ENCODE measurements at places on chromosomes 3 and 15.

GRCh38 chr3:79351699-79352098 is 416.1 kb downstream of the ROBO1 start:
- no peak for DNase-seq

GRCh38 chr3:72246685-72247084 is 461.7 kb upstream of the PROK2 start:
- DNase-seq, result no peak

- peak; percentile 87 for DNase-seq
These were observed 127.3 kb downstream of the RAP2B start for GRCh38 chr3:153289334-153289808.

DNA sequence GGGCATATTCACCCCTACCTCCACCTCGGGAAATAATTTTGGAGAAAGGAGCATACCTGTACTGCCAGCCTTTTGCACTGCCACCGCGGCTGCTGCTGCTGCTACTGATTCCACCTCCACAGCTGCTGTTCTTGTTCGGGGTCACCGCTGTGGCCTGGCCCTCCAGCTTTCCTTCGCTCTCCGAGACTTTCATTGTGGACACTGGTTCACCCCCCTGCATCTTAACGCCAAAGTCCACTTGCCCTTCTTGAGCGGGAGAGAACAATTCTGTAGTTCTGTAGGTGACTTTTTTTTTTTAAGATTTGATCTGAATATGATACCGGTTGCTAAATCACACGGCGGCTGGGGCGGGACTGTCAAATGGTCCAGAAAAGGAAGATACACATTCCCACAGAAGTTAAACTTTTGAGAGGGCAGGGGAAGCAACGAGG is 701 bp downstream of the OSBPL11 start:
- DNase-seq, result peak; percentile 20

DNA sequence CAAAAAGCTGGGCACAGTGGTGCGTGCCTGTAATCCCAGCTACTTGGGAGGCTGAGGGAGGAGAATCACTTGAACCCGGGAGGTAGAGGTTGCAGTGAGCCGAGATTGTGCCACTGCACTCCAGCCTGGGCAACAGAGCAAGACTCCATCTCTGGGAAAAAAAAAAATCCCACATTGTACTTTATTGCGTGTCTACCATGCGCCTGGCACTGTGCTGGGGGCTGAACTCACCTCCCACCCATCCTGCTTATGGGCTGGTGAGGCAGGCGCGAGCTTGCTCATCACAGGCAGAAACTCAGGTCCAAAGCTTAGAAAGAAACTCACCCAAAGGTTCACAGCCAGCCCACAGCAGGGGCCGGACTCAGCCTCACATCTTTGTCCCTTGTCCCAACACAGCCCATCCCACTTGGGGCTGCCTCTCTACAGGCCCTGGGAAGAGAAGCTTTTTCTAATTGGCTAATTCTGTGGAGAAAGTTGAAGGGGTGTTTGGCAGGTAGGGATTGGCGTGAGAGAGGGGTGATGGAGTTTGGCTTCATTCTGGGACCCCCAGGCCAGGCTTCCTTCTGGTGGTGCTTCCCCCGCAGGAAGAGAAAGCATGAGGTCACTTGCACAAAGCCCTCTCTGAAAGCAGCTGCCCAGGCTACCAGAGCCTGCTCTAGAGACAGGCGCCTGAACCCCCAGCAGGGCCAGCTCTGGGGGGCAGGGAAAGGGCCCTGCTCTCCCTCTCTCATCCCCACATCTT is 122.6 kb upstream of the SMAD3 start:
- DNase-seq, result no peak

- DNase-seq, result peak; percentile 44
These were observed 22.4 kb downstream of the LIPC start for GRCh38 chr15:58453931-58454793.

- DNase-seq, result no peak
These were observed 22.5 kb upstream of the CLK3 start for GRCh38 chr15:74593122-74593521.

DNA sequence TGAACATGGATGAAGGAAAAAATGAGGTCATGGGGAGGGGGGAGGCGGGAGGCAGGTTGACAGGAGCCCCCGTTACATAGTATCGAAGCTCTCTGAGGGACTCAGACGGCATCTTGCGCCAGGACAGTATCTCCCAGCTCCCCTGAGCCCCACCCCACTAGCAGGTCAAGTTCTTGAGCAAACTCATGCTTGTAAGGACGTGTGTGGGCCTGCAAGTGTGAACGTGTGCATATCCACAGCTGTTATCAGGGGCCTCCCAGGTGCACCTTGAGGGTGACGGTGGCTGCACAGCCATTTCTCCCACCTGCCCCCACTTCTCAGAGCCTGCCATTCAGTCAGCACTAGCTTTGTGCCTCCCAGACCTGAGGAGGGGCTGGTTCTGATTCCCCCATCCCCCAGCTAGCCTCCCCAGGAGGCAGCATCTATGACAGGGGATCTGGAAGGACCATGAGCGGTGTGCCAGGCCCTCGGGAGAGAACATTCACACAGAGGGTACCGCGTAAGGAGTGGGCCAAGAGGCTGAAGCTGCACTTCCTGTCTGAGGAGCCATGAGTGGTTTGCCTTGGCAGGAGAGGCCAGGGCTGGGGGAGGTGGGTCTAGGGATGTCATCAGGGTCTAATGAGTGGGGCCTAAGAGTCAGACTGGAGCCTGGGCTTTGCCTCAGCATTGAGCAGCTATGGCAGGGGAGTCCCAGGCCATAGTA is 2.9 kb downstream of the SEMA3F start:
- DNase-seq, result no peak

DNA sequence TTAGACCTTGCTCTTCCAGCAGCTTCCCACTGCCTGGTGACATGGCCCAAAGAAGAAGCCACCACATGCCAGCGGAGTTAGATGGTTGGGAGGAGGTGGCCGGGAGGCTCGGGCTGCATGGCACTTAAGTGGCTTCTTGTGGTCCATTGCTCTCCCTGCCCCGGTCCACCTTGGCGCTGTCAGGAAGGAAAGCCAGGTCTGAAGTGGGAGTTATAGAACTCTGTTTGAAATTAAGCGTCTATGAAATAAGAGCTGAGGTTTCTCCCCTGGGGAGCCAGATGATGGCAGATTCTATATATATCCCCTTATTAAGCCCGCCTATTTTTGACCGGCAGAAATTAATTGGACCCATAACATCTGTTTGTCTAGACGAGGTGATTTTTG is 61.2 kb downstream of the ITGA11 start:
- no peak for DNase-seq

DNA sequence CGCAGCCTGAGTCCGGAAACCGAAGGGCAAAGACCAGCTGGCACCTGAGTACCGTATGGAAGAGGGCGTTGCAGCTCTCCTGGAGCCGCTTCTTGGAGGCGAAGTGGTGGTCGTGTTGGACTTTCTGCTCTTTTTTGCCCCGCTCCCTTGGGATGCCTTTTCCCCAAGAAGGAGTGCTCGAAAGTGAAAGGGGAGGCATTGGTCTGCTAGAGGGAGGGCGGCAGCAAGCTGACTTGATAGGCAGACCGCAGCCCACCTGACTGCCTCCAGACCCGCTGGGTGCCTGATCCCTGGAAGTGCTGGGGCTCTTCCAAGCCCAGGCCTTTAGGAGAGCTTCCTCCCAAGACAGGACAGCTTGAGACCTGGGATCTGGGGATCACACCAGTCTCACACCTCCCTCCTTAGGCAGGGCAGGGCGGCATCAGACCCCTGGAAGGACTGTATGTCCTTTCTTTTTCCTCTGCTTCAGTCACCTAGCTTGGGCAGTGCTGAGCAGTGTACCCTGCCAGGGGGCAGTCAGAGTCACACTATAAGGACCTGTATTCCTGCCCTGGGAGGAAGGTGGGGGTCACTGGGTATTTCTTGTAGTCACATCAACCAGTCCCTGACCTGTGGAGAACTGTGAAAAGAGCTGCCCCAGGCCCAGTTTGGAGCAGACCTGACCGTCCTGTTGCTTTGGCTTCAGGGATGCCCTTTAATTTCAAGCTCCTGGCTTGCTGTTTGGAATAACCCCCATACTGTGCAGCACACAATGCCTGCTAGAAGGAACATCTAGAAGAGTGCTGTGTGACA is 2.1 kb downstream of the ACVR2B start:
- peak; percentile 30 for DNase-seq

- no peak for DNase-seq
These were observed 71.4 kb downstream of the ISG20 start for GRCh38 chr15:88710027-88710715.

DNA sequence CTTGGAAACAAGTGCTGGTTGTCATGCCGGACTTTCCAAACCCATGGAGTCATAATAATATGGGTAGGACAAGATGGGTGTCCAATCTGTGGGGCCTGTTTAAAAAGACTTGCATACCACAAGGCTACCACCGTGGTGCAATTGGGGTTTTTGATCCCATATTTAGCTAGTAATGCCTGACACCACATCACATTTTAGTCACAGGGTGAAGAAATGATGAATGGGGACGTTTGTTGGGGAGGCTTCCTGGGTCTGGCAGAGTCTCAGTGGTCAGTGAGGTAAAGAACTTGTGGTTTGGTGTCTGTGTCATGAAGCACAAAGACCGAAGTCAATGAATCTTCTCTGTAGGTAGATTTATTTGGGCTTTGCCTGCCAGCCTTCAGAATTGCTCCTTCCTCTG is 31.0 kb downstream of the P3H2 start:
- DNase-seq, result peak; percentile 16

- no peak for DNase-seq
These were observed 61.8 kb upstream of the P3H2 start for GRCh38 chr3:190182418-190183043.

GRCh38 chr3:98966862-98967546 is 65.5 kb upstream of the DCBLD2 start:
- no peak for DNase-seq

GRCh38 chr3:10017636-10018292 is 8.5 kb upstream of the FANCD2 start:
- no peak for DNase-seq

DNA sequence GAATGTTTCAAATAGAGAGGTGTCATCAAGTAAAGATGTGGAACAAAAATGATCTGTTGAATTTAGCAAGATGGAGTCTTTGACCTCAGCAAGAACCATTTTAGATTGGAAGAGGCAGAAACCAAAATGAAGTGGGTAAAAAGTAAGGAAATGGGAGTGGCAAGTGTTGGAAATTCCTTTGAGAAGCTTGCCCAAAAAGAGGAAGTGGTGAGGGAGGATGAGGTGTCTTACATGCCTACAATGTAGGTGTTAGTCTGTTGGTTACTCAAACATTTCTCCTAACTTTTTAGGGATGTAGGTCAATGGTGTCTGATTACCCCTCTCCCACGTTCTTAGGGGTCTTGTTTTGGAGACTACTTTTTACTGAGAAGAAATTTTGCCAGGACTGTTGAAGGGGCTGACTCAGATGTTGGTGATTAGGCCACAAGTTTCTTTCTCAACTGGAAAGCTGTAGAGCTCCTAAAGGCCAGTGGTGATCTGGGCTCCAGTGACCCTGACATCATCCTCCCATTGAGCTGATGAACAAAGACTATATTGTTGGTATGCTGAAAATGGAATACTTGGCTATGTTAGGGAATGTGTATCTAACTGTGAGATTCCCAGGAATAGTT is 5.1 kb downstream of the PPP2R3A start:
- peak; percentile 83 for DNase-seq

DNA sequence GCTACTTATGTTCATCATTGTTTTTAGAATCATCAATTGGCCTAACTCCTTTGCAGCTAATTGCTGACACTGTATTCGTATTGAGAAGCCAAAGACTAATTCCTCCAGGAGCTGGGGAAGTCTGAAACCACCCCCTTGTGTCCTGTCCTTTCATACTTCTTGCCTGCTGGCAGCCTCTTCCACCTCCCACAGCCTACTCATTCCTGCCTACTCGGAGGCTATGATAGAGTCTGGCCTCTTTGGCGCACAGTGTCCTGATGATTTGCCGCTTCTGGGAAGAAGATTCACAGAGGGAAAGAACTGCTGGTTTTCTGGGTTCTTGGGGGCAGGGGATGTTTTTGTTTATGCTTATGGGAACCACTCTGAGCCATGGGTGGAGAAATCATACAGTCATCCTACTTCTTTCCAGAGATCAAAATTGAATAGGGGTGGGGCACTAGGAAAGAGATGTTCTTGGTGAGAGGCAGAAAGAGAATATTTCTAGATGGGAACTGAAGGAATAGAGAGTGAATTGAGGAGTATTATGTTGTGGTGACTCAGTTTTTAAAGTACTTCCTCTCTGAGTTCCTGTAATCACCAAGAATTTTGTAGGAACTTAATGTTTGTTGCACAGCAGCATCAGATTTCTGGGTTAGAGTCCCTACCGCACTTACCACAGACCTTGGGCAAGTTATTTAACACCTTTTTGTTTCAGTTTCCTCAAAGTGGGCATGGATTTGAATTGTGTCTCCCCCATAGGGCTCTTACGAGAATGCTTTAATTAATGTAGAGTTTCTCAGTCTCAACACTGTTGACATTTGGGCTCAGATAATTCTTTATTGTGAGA is 22.1 kb upstream of the SCAANT1 start:
- peak; percentile 89 for DNase-seq

DNA sequence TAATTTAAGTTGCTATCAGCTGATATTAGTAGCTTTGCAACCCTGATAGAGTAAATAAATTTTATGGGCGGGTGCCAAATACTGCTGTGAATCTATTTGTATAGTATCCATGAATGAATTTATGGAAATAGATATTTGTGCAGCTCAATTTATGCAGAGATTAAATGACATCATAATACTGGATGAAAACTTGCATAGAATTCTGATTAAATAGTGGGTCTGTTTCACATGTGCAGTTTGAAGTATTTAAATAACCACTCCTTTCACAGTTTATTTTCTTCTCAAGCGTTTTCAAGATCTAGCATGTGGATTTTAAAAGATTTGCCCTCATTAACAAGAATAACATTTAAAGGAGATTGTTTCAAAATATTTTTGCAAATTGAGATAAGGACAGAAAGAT is 70.0 kb downstream of the ECT2 start:
- DNase-seq, result no peak

GRCh38 chr3:196399485-196399945 is 32.7 kb downstream of the UBXN7 start:
- DNase-seq, result no peak
